ENCODE measurements at places on chromosomes 7 and 10.

GRCh38 chr10:84195044-84195830 is 900 bp downstream of the CDHR1 start:
- no peak for DNase-seq

GRCh38 chr7:99201027-99201426 is 6.9 kb downstream of the KPNA7 start:
- no peak for DNase-seq

GRCh38 chr10:112649006-112649821 is 202.2 kb downstream of the VTI1A start:
- DNase-seq, result no peak

- no peak for DNase-seq
Measured at GRCh38 chr10:13376297-13376696, 28.2 kb upstream of the SEPHS1 start.

GRCh38 chr10:117946525-117947070 is 100.1 kb downstream of the RAB11FIP2 start:
- no peak for DNase-seq

- no peak for DNase-seq
Measured at GRCh38 chr10:102020938-102021337, 35.0 kb downstream of the ARMH3 start.

DNA sequence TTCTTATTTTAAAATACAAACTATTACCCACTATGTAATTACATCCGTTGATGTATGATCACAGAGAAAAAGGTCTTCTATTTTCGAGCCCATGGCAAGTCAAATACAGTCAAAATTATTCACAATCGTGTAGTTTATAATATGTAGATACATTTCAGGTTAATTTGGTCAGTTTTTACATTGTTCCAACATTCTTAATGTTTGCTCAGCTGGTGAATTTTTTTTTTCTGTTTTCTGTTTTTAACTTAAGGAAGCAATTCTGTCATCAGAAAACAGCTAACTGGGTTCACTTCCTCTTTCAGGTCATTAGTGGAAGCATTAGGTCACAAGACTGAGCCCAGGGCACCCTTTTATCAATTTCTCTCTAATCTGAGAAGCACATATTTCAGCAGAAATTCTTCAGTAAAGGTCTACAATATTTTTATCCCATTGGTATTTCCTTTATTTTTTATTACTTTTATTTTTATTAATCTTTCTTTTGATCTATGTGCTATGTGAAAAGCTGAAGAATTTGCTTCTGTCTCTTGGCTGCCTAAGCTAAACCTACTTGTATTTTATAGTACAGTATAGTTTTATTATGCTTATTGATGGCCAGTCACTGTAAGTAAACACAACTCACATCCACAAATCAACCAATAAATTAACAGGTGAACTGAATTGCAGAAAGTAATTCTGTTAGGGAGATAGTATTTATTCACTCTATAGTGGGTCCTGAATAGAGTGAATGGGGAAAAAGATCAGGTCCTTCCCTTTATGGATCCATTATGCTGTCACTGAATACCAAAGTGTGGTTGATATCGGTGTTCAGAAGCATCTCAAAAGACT is 84.6 kb downstream of the ICA1 start:
- no peak for DNase-seq

- no peak for DNase-seq
Measured at GRCh38 chr7:38927751-38928150, 18.8 kb upstream of the VPS41 start.

DNA sequence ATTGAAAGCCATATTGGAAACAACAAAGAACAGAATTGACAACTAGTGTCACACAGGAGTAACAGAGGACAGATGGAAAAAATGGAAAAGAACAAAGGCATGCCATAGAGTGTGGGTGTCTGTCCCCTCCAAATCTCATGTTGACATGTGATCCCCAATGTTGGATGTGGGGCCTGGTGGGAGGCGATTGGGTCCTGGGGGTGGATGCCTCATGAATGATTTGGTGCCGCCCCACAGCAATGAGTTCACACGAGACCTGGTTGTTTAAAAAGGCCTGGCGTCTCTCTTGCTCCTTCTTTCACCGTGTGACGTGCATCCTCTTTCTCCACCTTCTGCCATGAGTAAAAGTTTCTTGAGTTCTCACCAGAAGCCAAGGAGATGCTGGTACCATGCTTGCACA is 87.4 kb upstream of the GPR26 start:
- DNase-seq, result no peak
